Esophagus squamous epithelium (tissue), 5 donors: ENCODE measurements at places on chromosomes 13 and 19.
A peak's percentile ranks its signal among the peaks of the same experiment; 100 is the strongest.

GRCh38 chr13:98476106-98476505 lies 100.8 kb downstream of the STK24 start:
- peak overlapping the region; percentile 75 for H3K27ac ChIP-seq
- peaks cover 30% of the 10 kb centered on the region for H3K4me1 ChIP-seq
- H3K4me3 ChIP-seq: peak overlapping the region; percentile 25
- peaks cover 19% of the 10 kb centered on the region for H3K36me3 ChIP-seq

GRCh38 chr13:27354379-27354778 lies 70.0 kb upstream of the GTF3A start:
- no peak overlapping the region for H3K4me3 ChIP-seq
- DNase-seq: no peak
- no peaks in the 10 kb centered on the region for H3K27me3 ChIP-seq
- H3K4me1 ChIP-seq: peaks cover 11% of the 10 kb centered on the region

DNA sequence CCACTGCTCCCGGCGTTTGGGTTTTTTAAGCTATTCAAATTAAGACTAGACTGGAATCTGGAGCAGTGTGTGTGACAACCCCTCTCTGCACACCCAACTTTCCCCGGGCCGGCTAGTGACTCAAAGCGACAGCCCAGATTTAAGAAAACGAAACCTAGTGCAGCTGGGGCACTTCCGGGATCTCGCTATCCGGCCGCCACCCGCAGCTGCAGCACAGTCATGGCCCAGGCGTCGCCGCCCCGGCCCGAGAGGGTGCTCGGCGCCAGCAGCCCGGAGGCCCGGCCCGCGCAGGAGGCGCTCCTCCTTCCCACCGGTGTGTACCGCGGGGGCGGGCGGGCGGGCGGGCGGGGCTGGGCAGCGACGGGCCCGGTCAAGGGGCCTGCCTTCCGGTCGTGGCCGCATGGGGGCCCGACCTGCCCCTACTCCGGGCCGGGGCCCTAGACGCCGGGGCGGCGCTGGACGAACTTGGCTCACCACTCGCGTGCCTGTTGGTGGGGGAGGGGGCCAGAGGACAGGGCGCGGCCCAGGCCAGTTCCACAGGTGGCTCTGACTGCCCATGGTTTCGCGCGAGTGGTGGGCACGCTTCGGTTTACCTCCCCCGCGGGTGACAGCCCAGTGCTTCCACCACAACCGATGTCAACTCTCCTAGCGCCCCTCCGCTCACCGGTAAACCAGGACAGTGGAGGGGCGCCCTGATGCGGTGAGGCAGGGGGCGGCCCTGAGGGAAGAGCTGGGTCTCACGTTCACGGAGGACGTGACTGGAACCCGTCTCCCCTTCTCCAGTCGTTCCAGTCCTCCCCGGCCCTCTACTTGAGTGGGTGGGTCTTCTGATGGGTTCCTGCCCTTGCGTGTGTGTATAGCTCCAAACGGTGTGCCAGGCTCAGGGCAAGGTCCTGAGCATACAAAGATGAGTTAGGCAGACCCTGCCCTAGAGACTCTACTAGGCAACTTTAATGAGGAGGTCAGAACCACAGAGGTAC lies at the start of gene PHF11:
TSS of gene PHF11 (plus strand) at position 171 of the 980 bp plus-strand sequence. CDS start at position 220, 49 bp downstream.
- peak within 1 kb of the TSS; percentile 86 for H3K27ac ChIP-seq
- no peaks in the 10 kb centered on the region for H3K36me3 ChIP-seq
- H3K27me3 ChIP-seq: no peaks in the 10 kb centered on the region
- H3K4me3 ChIP-seq: peak within 1 kb of the TSS; percentile 65
- H3K4me1 ChIP-seq: no peaks in the 10 kb centered on the region

DNA sequence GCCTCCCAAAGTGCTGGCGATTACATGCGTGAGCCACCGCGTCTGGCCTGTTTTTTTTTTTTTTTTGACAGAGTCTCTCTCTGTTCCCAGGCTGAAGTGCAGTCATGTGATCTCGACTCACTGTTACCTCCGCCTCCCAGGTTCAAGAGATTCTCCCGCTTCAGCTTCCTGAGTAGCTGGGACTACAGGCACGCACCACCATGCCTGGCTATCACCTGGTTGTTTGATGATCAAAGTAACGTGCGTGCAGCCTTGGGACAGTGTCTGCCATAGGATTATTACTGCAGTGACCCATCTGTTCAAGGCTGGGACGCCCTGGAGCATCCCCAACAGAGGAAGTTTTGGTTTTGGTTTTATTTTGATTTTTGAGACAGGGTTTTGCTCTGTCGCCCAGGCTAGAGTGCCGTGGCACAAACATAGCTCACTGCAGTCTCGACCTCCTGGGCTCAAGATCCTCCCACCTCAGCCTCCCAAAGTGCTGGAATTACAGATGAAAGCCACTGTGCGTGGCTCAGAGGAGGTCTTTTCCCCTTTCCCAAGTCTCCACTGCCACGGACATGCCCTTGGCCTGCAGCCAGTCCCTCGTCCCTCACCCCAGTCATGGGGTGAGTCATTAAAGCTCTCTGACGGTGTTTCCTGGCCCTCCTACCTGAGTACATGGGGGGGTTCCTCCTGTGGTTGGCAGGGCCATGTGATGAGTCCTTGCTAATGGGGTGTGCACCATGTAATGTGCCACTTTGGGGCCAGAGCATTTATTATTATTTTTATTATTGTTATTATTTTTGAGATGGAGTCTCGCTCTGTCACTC lies 65.6 kb downstream of the IER2 start:
- H3K27ac ChIP-seq: peak overlapping the region; percentile 28
- no peaks in the 10 kb centered on the region for H3K4me1 ChIP-seq
- no peaks in the 10 kb centered on the region for H3K36me3 ChIP-seq
- no peak for DNase-seq
- H3K27me3 ChIP-seq: no peaks in the 10 kb centered on the region

GRCh38 chr13:111919849-111920248 lies 147.1 kb upstream of the SOX1 start:
- H3K4me1 ChIP-seq: no peaks in the 10 kb centered on the region
- H3K27me3 ChIP-seq: no peaks in the 10 kb centered on the region
- H3K27ac ChIP-seq: no peak overlapping the region
- DNase-seq: no peak
- H3K36me3 ChIP-seq: no peaks in the 10 kb centered on the region

DNA sequence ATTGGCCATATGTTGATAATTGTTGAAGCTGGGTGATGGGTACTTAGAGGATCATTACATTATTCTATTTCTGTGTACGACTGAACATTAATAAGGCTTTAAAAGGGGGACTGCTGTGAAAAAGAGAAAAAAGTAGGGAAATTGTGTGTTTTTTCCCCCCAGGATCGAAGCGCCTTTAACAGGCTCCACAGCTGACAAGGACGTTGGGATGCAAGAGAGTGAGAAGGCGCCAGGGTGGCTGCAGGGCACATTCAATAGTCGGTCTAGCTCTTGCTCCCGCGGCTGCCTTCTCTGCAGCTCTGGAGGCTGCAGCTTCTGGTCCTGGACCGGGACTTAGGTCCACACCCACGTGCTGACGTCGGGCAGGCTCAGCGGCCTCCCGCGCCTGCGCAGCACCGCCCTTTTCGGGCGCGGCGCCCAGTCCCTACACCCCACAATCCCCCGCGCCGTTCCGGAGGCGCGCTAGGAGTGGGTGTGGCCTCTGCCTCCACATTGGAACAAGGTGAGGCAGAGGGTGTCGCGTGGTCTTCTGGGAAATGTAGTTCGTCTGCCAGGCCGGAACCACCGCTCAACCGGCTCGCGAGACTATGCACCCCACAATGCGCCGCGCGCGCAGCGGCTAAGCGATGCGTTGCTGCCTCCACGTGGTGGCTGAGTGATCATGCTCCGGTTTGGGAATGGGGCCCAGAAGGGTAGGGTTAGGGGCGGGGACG lies 4.9 kb upstream of the LRFN3 start:
- H3K27ac ChIP-seq: peak overlapping the region; percentile 52
- peak overlapping the region; percentile 23 for H3K4me3 ChIP-seq
- no peaks in the 10 kb centered on the region for H3K36me3 ChIP-seq
- H3K27me3 ChIP-seq: no peaks in the 10 kb centered on the region

- H3K27me3 ChIP-seq: no peaks in the 10 kb centered on the region
- peak; percentile 32 for DNase-seq
- H3K4me1 ChIP-seq: peaks cover 11% of the 10 kb centered on the region
- peak overlapping the region; percentile 48 for H3K27ac ChIP-seq
- H3K4me3 ChIP-seq: no peak overlapping the region
Observed at GRCh38 chr19:7506385-7507328, 9.2 kb upstream of the ZNF358 start.

- no peak for DNase-seq
- no peaks in the 10 kb centered on the region for H3K27me3 ChIP-seq
- H3K4me3 ChIP-seq: no peak overlapping the region
- H3K36me3 ChIP-seq: no peaks in the 10 kb centered on the region
Observed at GRCh38 chr19:10769533-10770491, 51.9 kb downstream of the DNM2 start.

GRCh38 chr13:28753208-28753892 lies 34.6 kb upstream of the SLC46A3 start:
- H3K36me3 ChIP-seq: no peaks in the 10 kb centered on the region
- peaks cover 31% of the 10 kb centered on the region for H3K4me1 ChIP-seq
- no peak overlapping the region for H3K4me3 ChIP-seq
- DNase-seq: no peak
- H3K27me3 ChIP-seq: no peaks in the 10 kb centered on the region
- H3K27ac ChIP-seq: peak overlapping the region; percentile 46

DNA sequence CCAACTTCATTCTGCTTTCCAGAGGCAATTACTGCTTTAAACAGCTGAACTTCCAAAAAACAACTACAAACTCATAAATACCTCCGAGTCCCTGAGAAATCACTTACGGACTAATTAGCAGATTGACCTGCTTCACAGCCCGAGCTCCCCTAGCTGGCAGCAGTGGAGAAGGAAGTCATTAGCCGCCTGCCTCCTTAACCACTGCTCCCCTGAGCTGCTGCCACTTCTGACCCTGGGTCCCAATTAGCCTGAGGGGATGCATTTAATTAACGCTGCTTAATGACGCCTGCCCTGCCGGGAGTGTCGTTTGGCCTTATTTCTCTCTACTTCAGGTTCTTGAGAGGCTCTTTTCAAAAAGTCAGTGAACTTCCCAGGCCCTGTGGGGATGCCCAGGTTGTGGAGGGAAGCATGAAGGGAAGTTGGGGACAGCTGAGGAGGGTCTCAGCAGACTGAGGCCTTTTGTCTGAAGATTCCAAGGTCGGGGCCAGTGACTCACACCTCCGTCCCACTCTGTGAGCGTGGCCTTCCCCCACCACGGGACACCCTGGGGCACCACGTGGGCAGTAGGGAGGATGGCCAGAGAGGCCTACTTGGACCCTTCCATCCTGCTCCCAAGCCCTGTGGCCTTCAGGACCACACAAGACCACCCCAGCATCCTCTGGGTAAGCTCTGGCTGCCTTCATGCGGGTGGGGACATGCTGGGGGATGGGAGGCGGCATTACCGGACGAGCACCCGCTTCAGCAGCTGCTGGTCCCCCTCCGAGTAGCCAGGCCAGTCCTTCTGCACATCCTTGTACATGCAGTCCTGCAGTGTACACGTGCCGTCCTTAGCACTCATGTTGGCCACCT lies 19.8 kb upstream of the ISYNA1 start:
- H3K4me1 ChIP-seq: peaks cover 21% of the 10 kb centered on the region
- peak overlapping the region; percentile 34 for H3K27ac ChIP-seq
- no peaks in the 10 kb centered on the region for H3K27me3 ChIP-seq
- H3K4me3 ChIP-seq: no peak overlapping the region
- H3K36me3 ChIP-seq: peaks cover 13% of the 10 kb centered on the region

DNA sequence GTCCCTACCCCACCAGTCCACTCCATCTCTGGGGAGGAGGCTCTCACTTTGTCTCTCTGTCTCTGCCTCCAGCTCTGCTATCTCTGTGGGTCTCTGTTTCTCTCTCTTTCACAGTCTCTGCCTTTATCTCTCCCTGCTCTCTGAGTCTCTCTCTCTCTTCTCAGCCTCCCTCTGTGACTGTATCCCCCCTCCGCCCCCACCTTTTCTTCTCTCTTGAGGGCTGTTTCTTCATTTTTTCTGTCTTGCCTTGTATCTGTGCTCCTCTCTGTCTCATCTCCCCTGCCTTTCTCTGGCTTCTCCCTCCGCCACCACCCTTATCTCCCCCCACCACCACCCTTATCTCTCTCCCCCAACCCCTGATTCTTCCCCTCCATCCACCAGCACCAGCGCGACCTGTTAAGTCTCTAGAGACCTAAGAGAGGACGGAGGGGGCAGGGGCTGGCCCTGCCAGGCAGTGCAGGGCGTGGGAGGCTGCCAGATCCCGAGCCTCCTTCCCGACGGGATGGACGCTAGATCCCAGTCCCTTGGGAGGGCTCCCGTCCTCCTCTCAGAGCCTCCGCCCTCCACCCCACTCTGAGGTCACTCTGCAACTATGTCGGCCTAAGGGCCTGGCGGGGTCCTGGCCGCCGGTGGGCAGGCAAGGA lies 1.0 kb downstream of the AXL start:
- H3K27me3 ChIP-seq: no peaks in the 10 kb centered on the region
- DNase-seq: no peak
- H3K4me3 ChIP-seq: peak overlapping the region; percentile 65
- H3K27ac ChIP-seq: peak overlapping the region; percentile 93
- no peaks in the 10 kb centered on the region for H3K36me3 ChIP-seq

DNA sequence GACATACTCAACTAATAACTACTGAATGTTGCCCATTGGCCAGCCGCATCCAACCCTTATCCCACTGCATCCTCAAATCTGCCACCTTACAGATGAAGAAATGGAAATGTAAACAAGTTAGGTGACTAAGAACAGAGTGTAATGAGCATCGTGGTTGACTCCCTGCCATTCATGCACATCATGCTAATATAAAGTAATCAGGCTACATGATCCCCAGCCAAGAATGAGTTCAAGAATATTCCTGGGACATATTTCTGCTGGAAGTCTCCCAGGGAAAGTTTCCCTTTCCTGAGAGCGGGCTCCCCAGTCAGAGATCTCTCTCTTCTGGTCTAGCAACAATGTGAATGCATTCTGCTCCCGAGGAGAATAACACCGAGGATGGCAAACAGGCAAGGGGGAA lies 55.9 kb upstream of the SERP2 start:
- no peaks in the 10 kb centered on the region for H3K27me3 ChIP-seq
- peak overlapping the region; percentile 29 for H3K27ac ChIP-seq
- H3K4me1 ChIP-seq: peaks cover 8% of the 10 kb centered on the region
- H3K4me3 ChIP-seq: no peak overlapping the region
- no peaks in the 10 kb centered on the region for H3K36me3 ChIP-seq
- DNase-seq: no peak

DNA sequence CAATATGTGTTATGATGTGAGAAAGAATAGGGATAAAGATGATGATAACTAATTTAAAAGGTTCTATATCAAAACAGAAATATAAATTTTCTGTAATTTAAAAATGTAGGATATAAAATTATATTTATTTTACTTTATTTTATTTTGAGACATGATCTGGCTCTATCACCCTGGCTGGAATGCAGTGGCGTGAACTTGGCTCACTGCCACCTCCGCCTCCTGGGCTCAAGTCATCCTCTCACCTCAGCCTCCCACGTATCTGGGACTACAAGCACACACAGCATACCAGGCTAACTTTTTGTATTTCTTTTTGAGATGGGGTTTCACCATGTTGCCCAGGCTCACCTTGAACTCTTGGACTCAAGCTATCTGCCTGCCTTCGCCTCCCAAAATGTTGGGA lies 214.9 kb upstream of the SLITRK1 start:
- no peaks in the 10 kb centered on the region for H3K36me3 ChIP-seq
- no peak for DNase-seq
- H3K27me3 ChIP-seq: no peaks in the 10 kb centered on the region
- no peak overlapping the region for H3K4me3 ChIP-seq
